ENCODE measurements at places on chromosomes 2 and 18.

DNA sequence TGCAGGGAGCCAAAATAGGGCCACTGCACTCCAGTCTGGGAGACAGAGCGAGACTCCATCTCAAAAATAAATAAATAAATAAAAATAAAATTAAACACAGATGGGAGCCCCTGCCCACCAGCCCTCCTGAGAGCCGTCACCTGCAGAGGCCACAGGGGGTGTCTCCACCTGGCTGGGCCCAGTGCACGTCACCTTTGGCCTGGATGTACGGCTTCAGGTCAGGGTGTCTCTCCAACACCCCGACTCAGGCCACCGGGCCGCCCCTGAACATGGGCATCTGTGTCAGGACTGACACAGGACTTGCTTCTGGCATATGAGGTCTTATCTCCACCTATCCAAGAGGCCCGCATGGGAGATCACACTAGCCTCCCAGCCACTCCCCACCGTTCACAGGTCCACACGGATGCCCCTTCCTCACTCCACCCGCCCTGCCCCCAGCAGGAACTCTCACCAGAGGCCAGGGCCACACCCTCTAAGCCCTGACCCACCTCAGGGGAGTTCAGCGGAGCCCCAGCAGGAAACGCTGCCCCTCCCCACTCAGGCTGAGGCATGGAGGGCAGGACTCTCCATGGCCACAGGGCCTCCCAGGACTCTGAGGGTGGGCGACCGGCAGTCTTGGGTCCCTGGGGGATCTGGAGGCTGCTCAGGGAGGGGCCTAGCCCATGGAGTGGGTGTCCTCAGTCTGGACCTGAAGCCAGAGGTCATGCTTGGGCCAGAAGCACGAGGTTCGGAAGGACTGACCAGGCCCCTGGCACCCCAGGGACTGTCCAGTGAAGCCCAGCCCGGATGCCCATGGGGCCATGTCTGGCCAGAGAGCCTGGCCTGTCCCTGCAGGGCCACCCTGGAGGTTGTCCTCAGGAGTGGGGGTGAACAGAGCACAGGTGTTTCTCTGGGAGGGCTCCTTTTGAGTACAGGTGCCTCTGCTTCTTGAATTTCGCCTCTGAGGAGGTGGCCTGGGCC is 1.6 kb upstream of the CROCC2 start:
- no peak for DNase-seq

DNA sequence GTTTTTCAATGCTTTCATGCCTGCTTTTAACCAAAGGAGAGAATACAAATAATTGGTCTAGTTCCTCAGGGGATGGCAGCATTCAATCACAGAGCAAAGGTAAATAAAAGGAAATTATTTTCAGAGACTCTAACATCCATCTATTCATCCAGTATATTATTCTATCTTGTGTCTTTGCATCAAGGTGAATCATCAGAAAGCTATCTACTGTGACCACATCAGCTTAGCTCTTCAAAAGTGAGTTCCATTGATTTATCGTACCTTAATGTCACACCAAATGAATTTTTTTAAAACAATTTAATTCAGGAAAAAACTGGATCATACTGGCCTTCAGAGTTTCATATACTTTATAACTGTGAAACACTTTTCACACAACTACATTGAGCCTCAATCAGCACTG is 66.1 kb downstream of the CHN1 start:
- DNase-seq, result peak; percentile 71

GRCh38 chr2:134287323-134287722 is 33.5 kb downstream of the MGAT5 start:
- DNase-seq, result no peak

DNA sequence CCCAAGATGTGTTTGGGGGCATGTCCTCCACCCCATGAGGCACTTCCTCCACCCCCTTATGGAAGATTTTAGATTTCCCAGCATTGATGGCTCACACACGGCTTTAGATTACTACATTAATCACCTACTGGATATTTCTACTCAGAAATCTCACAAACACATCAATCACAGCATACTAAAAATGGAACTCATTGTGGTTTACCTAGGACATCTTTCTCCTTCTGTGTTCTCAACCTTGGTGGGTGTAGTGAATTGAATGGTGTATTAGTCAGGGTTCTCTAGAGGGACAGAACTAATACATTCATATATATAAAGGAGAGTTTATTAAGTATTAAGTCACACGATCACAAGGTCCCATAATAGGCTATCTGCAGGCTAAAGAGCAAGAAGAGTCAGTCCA is 82.1 kb upstream of the CYRIA start:
- DNase-seq, result no peak
